ENCODE measurements at places on chromosomes 2 and 18.
A peak's percentile ranks its signal among the peaks of the same experiment; 100 is the strongest.

DNA sequence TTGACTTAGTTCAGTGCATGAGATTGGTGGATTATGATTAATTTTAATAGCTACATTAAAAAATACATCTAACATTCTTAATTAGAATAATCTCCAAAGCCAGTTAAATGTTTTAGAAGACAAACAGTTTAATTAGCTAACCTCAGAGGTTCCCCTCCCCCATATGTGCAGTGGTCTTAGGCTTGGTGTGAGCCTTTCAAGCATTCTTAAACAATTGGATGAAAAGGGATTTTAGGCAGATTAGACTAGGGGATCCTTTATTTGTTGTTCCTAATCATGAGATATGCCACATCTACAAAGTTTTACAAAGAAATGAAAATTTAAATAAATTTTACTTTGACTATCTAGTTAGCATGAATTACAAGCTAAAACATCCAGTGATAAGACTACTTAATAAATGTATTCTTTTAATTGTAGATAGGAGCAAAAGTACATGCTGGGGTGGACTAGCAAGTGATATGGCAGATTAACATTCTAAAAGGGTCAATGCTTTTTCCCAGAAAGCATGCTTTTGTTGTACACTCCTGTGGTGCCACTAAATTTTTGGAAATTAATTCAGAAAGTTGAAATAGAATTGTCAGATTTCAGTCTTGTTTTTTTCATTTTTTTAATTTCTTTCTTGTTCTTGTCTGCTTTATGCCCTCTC is 42.7 kb upstream of the OTX1 start:
- DNase-seq: no peak

DNA sequence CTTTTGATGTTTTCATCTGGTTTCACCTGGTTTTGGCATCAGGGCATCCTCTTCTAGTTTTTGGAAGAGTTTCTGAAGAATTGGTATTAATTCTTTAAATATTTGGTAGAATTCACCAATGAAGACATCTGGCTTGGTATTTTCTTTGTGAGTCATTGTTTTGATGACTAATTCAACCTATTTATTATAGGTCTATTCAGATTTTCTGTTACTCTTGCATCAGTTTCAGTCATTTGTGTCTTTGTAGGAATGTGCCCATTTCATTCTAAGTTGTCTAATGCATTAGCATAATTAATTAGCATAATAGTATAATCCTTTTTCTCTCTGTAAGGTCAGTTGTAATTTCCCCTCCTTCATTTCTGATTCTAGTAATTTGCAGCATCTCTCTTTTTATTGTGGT is 8.0 kb downstream of the GNLY start:
- DNase-seq: no peak

DNA sequence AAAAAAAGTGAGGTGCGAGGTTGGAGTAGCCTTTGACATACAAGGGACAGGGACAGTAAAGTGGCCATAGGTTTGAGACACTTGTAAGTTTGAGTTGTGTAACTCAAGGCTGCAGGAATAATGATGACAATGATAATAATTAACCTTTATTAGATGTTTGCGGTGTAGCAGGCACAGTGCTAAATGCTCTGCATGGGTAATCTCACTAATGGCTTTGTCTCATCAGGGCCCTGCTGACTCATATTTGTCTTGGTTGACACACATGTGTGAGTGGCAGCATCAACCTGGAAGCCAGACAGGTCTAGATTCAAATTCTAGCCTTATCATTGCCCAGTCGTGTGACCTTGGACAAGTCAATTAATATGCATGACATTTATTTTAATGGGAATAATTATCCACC is 126.2 kb downstream of the FSHR start:
- no peak for DNase-seq

DNA sequence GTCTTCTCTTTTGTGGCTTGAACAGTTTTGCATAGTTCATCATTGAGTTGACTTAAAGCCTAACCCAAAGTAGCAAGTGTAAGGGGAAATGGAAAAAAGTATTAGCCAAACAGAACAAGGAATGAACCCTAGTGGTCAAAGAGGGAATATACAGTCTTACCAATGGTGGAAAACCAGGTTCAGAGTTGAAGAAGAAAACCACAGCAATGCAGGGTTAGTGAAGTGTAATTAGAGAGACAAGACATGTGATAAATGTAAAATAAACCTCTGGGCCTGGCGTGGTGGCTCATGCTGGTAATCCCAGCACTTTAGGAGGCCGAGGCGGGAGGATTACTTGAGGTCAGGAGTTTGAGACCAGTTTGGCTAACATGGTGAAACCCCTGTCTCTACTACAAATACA is 2.4 kb downstream of the TTN start:
- DNase-seq: no peak

DNA sequence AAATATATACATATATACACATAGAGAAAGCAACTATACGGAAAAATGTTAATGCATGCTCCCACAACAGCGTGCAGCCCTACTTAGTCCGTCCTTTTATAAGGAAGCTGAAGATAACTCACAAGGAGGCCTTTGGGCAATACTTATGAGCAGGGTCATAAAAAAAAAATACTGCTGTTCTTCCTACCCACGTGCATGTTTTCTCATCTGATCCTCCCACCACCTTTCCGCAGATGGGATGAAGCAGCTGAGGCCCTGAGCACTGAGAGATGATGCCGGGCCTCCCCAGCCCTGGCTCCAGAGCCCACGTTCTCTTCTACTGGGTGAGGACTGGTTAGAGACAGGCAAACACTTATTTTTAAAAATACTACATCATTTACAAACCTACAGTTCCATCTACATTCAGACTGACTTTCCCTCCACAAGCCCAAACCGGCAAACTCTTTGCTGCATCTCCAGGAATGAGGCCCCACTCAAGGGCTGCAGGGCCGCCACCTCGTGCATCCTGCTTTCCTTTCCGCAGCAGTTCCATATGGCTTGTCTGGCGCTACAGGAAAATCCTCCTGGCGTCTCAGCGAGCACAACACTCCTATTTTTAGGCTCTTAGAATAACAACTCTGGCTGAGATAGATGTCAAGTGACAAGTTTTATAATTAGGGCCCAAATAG is 41.6 kb downstream of the TBC1D8 start:
- no peak for DNase-seq

GRCh38 chr2:152537081-152537651 is 180.1 kb downstream of the PRPF40A start:
- DNase-seq: no peak

GRCh38 chr2:54558188-54559005 is 102.3 kb downstream of the SPTBN1 start:
- DNase-seq: peak; percentile 68

DNA sequence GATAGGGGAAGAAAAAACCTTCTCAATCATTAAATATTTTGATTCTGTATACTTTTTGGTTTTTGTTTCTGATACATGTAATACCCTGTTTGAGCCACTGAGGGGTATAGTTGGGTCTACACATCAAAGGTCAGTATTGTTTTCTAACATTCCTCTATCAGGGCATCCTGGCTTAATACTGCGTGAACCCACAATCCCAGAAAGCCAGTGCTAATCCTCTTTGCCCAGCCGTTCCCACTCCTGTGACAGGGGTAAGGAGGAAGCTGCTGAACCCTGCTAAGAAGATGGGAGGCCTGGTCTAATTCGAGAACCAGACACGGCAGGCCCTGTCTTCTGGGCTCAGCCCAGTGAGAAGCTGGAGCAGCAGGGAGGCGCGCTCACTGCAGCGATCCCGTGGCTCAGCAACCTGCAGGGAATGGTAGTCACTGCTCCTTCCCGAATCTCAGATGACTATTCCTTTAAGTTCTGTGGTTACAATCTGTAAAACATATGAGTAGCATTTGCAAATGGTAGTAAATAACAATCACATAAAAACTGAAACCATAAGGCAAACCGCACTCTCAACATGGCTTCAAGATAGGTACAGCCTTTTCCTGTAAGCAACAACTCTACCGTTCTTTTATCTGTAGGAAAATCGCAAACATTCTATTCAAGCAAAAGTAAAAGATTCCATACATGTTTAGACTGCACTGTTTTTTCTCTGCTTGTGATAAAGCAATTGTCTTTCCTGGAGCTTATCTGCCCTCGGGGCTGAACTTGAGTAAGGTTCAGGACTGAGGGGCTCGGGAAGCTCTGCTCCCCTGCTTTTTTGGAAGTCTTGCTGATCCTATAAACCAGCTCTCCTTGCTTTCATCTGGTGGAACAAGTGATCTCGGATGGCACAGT is 87.0 kb downstream of the EPB41L3 start:
- no peak for DNase-seq

DNA sequence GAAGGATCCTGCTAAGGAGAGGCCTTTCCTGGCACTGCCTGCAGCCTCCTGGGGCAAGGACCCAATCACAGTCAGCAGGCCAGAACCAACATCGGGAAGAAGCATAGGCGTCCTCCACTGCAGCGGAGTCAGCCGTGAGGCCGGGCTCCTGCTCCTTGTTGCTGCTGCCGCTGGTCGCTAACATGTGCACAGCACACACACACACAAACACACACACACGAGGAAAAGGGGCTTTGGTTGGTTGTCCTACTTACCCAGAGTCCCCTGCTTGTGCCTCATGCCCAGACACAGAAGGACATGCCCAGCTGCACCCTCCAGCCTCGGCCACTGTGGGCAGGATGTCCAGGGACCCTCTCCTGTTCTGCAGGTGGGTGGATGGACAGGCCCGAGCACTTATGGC is 209.4 kb downstream of the GLI2 start:
- DNase-seq: no peak
